ENCODE measurements at places on chromosomes 1 and 21. TPM values are rescaled to one million over a fixed set of nuclear protein-coding genes. Genes with fewer than 3 reads are reported as not detected.
A peak's percentile ranks its signal among the peaks of the same experiment; 100 is the strongest.

The LENEP gene
- total RNA-seq: 2.8 TPM

The OVAAL gene
- not detected for total RNA-seq

The MYOG gene
- total RNA-seq: not detected

- no peaks in the 10 kb centered on the region for H3K27me3 ChIP-seq
- no peak overlapping the region for H3K27ac ChIP-seq
- no peak overlapping the region for H3K4me3 ChIP-seq
These were observed 29.4 kb upstream of the SLC26A9 start for GRCh38 chr1:205972491-205973168.

DNA sequence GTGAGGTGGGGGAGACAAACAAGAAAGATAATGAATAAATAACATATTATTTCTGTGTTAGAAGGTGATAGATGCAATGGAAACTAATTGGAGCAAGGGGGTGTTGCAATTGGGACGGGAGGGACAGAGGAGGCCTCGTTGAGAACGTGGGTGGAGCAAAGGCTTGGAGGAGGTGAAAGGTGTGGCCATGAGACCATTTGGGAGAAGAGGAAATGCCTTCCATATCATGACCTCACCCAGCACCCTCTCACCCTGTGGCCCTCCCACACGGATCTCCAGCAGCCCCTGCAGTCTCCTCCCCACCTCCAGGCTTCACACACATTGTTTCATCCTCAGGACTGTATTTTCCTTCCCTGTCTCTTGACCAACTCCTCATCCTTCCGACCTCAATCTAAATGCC lies 85.3 kb upstream of the ARHGAP29 start:
- peaks cover 15% of the 10 kb centered on the region for H3K4me1 ChIP-seq
- H3K27me3 ChIP-seq: no peaks in the 10 kb centered on the region
- no peak overlapping the region for H3K4me3 ChIP-seq
- no peak overlapping the region for H3K27ac ChIP-seq

DNA sequence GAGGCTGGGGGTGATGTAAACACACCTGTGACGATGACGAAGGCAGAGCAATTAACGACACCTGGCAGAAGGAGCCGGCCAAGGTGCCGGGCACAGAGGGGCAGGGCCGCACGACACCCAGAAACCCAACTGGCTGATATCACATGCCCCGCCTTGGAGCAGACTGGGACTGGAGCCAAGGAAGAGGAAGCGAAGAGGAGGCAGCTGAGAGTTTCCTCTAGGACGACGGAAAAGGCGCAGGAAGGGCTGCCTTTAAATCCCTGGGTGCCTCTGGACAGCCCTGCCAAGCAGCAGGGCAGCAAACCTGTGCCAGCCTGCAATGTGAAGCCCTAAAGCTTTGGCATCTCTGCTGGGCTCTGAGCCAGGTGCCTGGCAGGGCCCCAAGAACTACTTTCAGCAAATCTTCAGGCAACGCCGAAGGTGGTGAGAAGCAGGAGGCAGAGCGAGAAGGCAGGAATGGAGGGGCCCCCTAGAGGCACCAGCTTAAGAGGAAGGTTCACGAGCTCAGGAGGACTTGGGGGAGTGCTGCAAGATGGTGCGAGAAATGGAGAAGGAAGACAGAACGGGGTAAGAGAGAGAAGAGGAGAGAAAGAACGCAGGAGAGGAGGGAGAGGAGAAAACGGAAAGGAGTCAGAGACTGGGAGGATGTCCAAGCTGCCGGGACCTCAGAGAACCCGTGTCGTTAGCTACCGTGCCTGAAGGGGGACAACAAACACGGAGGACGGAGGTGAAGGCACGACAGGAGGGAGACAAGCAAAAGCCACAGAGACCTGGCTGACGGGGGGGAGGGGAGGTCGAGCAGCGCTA lies 25.3 kb upstream of the PEF1 start:
- peak; percentile 59 for DNase-seq
- H3K36me3 ChIP-seq: no peaks in the 10 kb centered on the region
- H3K27me3 ChIP-seq: no peaks in the 10 kb centered on the region
- no peaks in the 10 kb centered on the region for H3K4me1 ChIP-seq
- peak overlapping the region; percentile 39 for H3K4me3 ChIP-seq
- no peak overlapping the region for H3K27ac ChIP-seq
